Common myeloid progenitor, CD34-positive (primary cell): ENCODE measurements at places on chromosomes 16 and 17.

GRCh38 chr17:31792007-31792585 is 66.9 kb downstream of the COPRS start:
- peak; percentile 18 for DNase-seq

- no peak for DNase-seq
Observed at GRCh38 chr16:8694795-8695728, 20.6 kb downstream of the ABAT start.

- no peak for DNase-seq
Observed at GRCh38 chr17:61404913-61405685, 5.5 kb downstream of the TBX2 start.

GRCh38 chr17:75645889-75646637 is 12.8 kb downstream of the SMIM5 start:
- DNase-seq = peak; percentile 87

DNA sequence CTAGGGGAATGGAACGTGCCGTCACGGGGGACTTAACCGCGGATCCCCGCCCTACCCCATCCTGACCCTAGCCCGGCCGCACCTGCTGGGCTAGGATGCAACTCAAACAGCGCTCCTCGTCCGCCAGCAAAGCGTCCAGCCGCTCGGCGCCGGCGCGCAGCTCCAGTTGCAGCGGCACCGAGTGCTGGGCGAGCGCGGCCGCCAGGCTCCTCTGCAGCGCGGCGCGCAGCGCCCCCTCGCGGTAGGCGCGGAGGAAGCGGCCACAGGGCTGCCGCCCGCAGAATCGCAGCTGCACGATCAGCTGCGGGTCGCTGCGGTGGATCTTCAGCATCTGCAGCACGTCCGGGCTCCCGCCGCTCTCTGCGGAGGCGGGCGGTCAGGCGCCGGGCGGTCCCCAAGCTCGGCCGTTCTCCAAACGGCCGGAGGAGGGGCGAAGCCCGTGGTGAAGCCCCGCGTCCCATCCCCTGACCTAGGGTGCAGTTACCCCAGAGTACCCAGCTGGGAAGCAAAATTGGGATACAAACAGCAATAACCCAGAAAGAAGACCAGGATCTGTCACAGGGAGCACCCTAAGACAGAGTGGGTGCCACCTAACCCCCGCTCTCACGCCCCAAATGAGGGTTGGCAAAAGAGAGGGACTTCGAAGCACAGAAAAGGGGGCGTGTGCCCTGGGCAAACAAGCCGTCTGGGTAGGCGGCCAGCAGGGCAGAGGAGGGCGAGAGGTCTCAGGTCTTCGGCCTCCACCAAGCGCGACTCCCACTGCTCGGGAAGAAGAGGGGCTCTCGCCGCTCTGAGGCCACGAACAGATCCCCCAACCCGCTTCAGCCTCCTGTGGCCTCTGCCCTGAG is 4.2 kb downstream of the TRADD start:
- DNase-seq = peak; percentile 74

GRCh38 chr17:29958947-29959657 is 17.7 kb downstream of the EFCAB5 start:
- DNase-seq = no peak

DNA sequence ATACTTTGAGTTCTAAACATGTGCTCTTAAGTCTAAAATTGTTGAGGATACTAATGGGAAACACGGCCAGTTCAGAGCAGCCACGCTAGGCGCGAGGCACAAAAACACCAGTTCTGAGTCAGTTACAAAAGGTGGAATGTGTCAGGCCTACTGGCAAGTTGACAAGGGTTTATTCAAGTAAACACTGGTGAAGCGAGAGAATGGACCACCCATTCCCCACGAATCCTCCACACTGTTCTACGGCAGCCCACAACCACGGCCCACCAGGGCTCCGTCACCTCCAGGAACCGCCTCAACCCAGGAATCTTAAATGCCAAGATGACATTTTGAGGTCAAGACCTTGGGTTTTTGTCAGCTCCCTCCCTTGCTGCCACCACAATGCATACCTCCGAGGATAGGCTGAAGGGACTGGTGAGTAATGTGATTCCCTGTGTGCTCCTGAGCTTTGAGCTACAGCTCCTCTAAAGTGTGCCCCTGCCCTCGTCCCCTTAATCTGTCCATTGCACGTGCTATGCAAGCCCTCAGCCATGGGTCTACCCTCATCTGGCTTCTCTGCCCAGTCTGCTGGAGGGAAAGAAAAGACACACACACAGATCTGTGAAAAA is 28.5 kb upstream of the TRAP1 start:
- no peak for DNase-seq

DNA sequence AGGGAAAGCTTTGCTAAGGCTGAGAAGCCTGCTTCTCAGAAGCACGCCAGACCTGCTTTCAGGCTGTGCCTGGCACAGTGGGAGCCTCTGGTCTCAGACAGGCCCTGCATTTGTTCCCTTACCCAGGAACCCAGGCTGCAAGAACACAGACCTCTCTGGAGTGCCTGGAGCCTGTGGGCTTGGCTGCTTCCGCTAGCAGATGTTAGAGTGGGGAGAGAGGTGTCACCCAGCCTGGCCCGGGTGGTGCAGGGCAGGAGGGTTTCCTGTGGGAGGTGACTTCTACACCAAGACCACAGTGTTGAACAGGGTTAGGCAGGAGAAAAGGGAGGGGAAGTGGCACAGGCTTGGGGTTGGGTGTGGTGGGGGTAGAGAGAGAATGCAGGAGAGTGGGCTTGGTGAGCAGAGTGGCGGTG is 35.8 kb upstream of the ADGRG1 start:
- peak; percentile 98 for DNase-seq

DNA sequence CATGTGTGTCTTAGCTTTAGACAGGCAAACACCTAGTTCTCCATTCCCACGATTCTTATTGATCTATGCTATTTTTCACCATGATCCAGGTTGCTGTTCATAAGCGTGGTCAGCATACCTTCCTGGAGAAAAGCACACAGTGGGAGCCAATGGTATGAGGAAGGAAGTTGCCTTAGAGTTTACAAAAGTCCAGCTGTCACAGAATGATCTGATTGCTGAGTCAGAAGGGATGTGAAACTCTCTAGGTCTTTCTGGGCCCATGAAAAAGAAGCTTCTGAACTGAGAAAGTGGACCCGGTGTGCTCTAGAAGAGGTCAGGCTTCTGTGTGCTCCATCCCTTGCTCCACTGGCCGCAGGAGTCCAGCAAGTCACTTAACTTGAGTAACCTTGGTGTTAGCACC is 71.0 kb upstream of the CCL1 start:
- no peak for DNase-seq

DNA sequence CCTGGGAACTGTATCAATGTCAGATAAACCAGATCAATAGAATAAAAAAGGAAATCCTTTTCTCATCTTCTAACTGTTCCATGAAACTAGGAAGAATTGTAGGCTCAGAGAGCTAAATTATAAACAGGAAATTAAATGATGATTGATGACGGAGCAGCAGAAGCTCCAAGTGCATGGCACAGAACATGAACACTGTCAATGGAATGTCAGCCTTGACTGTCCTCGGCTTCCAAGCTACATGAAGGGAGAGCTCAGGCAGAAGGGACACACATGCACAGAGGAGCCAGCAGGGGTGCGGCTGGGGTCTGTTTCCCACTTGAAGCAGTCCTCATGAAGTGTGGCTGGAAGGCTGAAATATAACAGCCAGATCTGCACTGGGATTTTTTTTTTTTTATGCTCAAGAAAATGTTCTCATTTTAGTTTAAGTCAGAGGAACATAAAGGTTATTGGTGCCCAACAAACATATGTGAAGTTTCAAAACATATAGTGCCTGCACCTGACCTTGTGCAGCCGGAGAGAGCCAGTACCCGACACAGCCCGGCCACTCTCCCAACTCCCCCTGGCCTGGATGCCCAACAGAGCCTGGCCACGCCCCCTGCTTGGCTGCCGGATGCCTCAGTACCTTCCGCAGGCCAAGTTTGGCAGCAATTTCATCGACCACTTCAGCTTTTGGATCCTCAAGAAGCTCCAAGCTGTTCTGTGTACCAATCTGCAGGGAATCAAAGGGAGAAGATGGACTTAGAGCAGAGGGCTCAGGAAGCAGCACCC is 37.0 kb downstream of the NPLOC4 start:
- DNase-seq = no peak

DNA sequence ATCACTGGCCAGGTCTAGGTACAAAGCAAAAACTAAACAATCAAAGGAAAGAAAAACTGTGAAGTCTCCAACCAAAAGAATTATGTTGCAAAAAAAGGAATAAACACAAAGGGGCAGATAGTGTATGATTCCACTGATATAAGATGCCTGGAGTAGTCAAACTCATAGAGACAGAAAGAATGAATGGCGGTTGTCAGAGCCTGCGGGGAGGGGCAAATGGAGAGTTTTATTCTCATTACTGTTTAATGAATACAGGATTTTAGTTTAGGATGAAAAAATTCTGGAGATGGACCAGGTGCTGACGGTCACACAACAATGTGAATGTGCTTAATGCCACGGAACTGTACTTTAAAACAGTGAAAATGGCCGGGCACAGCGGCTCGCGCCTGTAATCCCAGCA is 20.7 kb downstream of the STAT5B start:
- DNase-seq = no peak

- DNase-seq = no peak
Observed at GRCh38 chr17:42751628-42752027, 6.8 kb upstream of the EZH1 start.

DNA sequence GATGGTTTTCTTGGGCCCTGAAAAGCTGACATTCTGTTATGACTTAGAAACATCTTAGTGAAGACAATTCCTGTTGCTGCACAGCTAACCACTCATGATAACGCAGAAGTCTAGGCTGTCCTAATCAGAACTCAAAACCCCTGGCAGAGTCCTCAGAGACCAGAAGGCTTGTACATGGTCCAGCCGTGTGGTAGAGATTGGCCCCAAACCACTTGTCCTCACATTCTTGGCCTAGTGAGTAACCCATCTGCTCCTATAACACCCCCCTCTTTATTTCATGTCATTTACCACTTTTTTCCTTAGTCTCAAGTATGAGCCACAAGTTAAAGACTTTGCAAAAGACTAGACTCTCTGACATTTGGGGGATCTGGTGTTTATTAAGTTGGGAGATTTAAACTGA is 116.5 kb upstream of the ADAMTS18 start:
- no peak for DNase-seq

DNA sequence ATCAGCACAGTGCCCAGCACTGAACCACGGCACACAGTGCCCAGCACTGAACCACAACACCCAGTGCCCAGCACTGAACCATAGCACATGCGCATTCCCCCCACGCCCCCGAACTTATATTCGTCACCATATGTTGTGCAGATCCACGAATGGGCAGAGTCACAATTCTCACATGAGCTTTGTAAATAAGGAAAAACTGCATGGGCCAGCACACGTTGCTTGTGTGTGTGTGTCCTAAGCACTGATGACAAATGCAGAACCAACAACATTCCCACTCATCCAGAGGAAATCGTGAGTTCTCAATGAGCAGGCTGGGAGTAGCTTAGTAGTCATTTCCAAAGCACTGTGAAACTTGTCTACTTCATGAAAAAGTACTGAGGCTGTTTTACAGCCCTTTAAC is 70.0 kb downstream of the ADCY9 start:
- no peak for DNase-seq

- DNase-seq = peak; percentile 70
Observed at GRCh38 chr17:1649844-1650501, at the start of gene RILP. Gene RILP, minus strand, starts transcription at chr17:1649866. Its CDS starts 62 bp downstream, at chr17:1649804.

DNA sequence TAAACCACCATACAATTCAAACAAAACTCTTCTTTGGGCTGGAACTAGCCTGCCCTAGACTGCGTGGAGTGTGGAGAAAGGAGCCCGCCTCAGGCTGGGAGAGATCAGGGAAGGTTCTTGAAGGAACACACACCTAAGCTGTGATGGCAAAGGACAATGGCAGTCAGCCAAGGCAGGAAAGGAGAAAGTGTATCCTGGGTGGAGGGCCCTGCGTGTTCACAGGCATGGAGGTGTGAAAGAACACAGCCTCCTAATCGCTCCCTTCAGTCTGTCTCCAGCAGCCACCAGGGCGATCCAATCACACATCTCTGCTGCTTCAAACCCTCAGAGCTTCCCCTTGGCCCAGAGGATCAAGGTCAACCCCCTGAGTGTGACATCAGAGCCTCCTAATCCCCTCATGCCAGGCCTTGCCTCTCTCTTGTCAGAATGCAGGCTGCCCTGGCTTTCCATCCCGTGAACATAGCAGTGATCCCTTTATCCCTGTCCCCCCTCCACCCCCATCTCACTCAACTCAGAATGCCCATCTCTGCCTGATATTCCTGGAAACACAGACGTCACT is 173.0 kb downstream of the KATNIP start:
- no peak for DNase-seq

GRCh38 chr16:76193906-76194615 is 83.1 kb upstream of the CNTNAP4 start:
- no peak for DNase-seq

DNA sequence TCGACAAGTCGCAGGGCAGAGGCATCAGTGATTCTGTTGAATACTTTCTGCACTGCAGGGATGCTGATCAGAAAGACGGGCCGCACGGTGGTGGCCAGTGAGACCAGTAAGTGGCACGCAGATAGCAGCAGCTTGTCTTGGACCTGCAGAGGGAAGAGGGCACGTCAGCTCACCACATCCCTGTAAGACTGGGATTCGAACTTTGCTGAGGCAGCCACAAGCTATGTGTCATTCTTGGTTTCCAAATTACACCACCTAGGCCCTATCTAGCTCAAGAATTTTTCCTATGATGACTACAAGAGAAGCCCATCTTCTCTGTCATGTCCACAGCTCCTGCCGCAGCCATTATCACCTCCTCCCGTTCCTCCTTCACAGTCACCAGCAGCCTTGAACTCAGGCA is 49.4 kb upstream of the GSG1L start:
- DNase-seq = no peak

- no peak for DNase-seq
Observed at GRCh38 chr16:14399378-14400284, 230.4 kb downstream of the PARN start.

GRCh38 chr17:77688369-77688768 is 270.1 kb upstream of the TNRC6C start:
- no peak for DNase-seq

- no peak for DNase-seq
Observed at GRCh38 chr16:72947379-72948237, 100.3 kb downstream of the ZFHX3 start.

DNA sequence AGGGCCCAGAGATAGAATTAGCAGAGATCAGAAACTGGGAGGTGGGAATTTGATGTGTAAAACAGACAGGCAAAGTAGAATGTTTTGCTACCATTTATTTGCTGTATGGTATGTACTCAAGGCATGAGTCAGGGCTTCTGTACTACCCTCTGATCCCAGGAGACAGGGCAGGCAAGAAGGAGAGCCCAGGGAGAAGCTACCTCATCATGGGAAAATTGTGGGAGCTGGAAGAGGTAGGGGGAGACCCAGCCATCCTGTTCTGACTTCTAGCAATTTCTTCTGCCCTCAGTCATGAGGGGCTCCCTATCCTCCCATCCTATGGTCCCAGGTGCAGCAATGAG is 1.7 kb upstream of the PIGS start:
- no peak for DNase-seq

DNA sequence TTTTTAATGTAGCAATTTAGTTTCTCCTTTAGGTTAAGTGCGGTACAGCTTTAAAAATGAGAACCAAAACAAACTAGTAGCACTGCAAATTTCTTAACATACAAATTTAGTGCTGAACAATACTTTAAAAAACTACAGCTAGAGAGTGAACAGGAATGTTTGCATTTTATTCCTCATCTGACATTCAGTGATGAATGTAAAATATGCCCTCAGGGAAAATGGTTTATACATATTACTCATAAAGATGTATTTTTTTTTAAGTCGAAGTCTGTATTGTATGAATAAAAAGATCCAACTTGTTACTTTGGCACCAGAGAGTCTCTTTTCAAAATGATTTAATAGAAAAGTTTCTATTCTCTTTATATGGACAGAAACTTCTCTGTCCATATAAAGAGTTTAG is 96.8 kb downstream of the BRIP1 start:
- no peak for DNase-seq
